ENCODE measurements at places on chromosomes 7 and 10.

- no peak for DNase-seq
Measured at GRCh38 chr7:67475293-67475692, 478.7 kb downstream of the TYW1 start.

DNA sequence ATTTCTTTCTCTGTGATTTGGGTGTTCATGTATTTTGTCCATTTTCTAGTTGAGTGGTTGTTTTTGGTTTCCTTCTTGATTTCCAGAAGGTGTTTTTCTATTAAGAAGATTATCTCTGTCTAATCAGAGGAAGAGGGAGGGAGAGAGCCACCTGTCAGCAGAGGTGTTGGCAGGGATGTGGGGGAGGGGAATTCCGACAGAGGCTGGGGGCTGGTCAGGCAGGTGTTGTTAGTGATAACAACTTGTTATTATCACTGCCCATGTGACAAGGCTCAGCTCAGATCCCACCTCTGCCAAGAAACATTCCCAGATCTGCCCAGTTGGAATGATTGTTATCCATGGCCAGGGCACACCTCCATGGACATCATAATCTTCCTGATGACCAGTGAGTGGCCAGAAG is 293.4 kb downstream of the GFRA1 start:
- DNase-seq = no peak

DNA sequence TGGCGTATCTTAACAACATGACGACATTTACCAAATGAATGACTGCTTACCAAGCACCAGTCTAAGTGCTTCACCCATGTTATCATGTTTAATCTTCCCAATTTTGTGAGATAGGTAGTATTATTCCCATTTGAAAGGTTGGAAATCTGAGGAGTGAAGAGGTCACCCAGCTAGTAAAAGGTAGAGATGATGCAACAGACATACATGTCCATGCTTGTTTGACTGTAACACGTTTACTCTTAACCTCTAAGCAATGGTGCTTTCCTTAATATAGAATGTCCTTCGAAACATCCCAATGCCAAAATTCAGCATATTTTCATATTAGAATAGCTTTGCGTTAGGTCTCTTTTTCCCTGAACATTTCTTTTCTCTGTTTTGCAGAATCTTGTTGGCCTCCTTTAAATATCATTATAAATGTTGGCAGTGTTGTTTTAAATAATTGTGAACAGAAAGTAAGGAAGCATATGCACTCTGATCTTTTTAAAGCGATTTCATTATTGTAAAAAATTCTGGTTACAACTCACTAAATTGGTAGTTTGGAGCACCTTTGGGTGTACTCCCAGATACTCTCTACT is 722.8 kb downstream of the AUTS2 start:
- no peak for DNase-seq

- no peak for DNase-seq
Measured at GRCh38 chr7:102061354-102061945, 225.2 kb upstream of the SH2B2 start.

DNA sequence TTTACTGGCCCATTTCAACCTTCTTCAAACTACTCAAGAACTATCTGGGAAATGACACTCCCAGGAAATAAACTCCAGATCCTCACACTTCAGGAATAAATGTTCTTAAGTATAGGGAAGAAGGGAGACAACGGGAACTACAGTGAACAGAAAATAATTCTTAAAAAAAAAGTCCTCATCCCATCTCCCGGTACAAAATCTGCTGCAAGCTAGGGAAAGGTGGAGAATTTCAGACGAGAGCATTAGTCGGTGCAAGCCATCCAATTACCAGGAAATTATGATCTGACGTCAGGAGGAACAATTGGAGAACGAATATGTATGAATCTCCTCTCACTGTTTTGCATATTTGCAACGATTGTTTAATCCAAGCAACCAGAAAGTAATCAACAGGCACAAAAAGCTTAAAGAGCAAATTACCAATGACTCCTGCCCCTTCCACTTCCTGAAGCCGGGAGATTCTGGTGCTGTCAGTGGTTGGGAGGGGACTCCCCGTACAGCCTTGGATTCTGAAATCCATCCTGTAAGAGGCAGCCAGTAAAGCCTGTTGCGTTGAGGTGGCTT is 15.1 kb upstream of the GATA3 start:
- DNase-seq = no peak

GRCh38 chr7:36029853-36030515 is 123.1 kb upstream of the EEPD1 start:
- no peak for DNase-seq

DNA sequence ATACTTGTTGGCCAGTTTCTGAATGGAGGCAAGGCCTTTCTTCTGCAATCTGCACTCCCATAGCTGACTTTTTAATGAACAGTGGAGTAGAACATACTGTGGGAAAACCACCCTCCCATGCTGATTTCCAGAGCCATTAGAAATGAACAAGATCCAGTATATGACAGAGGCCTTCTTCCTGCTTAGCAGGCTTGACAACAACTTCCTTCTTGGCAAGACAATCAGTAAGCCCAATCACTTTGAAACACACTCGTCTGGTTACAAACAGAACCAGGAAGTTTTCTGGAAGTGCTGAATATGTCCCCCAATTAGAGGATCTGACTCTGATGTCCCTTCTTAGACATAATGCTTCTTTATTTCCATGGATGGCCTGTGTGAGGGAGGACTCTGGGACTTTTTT is 103.4 kb downstream of the SAMD9 start:
- no peak for DNase-seq

GRCh38 chr7:112252141-112252540 is 45.6 kb downstream of the ZNF277 start:
- DNase-seq = no peak

DNA sequence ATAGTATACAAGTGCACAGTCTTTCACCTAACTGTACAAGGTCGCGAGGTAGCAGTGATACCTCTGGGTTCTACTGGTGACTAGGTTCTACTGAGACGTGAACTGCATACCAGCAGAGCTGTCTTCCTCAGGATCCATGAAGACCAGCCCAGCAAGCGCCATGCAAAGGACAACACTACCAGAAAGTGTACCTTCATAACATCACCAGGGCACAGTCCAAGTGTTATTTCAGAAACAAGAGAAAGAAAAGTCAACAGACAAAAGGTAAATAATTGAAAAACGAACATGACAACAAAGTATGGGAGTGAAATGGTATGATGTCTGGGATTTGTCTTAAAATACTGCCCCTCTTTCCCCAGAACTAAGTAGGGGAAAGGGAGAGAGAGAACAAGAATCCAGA is 141.1 kb upstream of the ASAH2 start:
- DNase-seq = no peak

DNA sequence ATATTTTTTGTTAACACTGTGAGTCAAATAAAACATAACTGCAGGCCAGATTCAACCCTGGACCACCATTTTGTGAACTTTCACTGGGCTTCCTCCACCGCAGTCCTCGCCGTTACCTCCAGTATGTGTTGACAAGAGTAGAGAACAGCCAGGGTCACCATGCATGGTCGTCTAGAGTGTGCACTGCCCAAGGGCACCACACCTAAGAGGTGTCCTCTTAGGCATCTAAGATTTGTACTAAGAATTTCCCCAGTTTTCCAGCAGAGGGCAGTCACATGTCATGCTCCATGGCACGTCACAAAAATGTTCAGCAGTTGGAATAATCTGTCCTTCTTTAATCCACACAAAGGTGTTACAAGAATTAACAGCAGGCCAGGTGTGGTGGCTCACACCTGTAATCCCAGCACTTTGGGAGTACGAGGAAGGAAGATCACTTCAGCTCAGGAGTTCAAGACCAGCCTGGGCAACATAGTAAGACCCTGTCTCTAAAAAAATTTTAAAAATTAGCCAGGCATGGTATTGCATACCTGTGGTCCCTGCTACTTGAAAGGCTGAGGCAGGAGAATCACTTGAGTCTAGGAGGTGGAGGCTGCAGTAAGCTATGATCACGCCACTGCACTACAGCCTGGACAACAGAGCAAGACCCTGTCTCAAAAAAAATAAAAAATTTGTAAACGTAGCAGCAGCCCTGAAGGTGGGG is 71.2 kb upstream of the FOXK1 start:
- DNase-seq = peak; percentile 17
